Psoas muscle (tissue), 8 donors: ENCODE measurements at places on chromosomes 5 and 9.

DNA sequence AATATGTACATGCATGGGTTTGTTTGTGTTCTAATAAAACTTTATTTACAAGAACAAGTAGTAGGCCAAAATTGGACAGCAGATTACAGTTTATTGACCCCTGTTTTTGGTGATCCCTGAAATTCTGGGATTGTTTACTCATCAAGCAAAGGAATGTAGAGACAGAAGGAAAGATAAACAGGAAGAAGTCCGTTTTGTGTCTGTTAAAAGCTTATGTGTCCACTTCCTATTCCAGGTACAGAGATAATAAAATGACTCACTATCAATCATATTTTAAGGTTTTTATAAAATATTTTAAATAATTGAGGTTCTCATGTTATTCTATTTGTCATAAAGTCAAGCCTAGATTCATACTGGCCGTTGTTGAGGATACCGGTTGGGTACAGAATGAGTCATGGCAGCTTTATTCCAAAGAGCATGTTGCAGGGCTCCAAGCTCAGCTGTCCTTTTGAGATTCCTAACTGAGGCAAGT lies 214.9 kb upstream of the DAB2 start:
- no peak overlapping the region for H3K27ac ChIP-seq
- no peaks in the 10 kb centered on the region for H3K4me1 ChIP-seq
- no peaks in the 10 kb centered on the region for H3K36me3 ChIP-seq
- DNase-seq, result no peak
- no peaks in the 10 kb centered on the region for H3K27me3 ChIP-seq

- H3K27ac ChIP-seq, result no peak overlapping the region
- H3K4me1 ChIP-seq, result no peaks in the 10 kb centered on the region
- no peak overlapping the region for H3K4me3 ChIP-seq
- H3K36me3 ChIP-seq, result no peaks in the 10 kb centered on the region
These were observed 34.1 kb upstream of the FIBCD1 start for GRCh38 chr9:130972957-130973685.

GRCh38 chr5:38643616-38644015 lies 87.2 kb upstream of the LIFR start:
- DNase-seq, result no peak
- no peaks in the 10 kb centered on the region for H3K27me3 ChIP-seq
- H3K36me3 ChIP-seq, result no peaks in the 10 kb centered on the region

DNA sequence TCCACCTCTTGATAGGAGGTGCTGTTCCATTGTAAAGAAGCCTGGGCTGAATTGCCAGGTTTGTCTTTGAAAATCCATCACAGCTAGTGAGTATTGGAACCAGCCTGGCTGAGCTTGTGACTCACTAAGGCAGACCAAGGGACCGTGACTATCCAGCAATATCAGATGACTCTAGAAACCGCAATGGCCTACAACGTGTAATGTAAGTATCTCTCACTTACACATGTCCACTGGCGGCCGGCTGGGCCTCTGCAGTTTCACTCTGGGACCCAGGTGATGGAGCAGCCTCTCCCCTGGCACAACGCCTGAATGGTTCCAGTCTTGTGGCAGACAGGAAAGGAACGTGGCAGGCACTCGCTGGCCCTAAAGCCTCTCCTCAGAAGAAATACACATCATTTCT lies 3.1 kb upstream of the HRH2 start:
- H3K27ac ChIP-seq, result no peak overlapping the region
- no peaks in the 10 kb centered on the region for H3K36me3 ChIP-seq
- peaks cover 38% of the 10 kb centered on the region for H3K27me3 ChIP-seq
- DNase-seq, result no peak
- no peak overlapping the region for H3K4me3 ChIP-seq
